Activated T-cell treated with anti-CD3 and anti-CD28 coated beads, Interleukin-2, amount 50 U/mL, for 24 hours (primary cell): ENCODE measurements at places on chromosomes 4 and X.

GRCh38 chrX:71128915-71129765, 10.7 kb downstream of the MED12 start:
- H3K27ac ChIP-seq, result peak overlapping the region; percentile 66
- H3K36me3 ChIP-seq, result peaks cover 75% of the 10 kb centered on the region
- H3K27me3 ChIP-seq, result peaks cover 32% of the 10 kb centered on the region
- H3K4me1 ChIP-seq, result peaks cover 10% of the 10 kb centered on the region

DNA sequence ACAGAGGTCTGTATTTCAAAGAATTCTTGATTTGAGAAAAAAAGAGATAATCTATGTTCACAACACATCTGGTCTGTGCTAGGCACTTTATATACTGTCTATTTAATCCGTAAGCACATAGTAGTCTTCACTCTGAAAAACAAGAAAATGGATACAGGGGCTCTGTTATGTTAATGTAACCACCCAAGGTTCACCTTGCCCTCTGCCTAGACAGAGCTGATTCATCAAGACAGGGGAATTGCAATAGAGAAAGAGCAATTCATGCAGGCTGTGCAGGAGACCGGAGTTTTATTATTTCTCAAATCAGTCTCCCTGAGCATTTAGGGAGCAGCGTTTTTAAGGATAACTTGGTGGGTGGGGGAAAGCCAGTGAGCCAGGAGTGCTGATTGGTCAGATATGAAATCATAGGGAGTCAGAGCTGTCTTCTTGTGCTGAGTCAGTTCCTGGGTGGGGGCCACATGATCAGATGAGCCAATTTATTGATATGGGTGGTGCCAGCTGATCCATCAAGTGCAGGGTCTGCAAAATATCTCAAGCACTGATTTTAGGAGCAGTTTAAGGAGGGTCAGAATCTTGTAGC, 92.9 kb upstream of the TNIP3 start:
- peaks cover 57% of the 10 kb centered on the region for H3K4me1 ChIP-seq
- H3K27me3 ChIP-seq, result no peaks in the 10 kb centered on the region
- peak overlapping the region; percentile 98 for H3K27ac ChIP-seq
- peak; percentile 34 for DNase-seq
- H3K4me3 ChIP-seq, result peak overlapping the region; percentile 61
- H3K36me3 ChIP-seq, result no peaks in the 10 kb centered on the region

DNA sequence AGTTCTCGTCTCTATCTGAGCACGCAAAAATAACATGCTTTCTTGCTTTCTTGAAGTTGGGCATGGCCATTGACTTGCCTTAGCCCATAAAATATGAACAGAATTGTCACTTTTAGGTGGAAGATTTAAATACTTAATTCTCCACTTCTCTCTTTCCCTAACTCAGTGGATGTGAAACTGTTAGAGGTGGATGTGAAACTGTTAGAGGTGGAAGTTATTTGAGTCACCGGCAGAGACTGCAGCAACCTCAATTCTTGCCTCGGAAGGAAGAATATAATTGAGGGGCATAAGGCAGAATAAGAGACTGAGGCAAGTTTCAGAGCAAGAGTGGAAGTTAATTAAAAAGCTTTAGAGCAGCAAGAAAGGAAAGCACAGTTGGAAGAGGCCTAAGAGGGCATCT, 2.8 kb upstream of the PARM1 start:
- no peak overlapping the region for H3K27ac ChIP-seq
- H3K36me3 ChIP-seq, result no peaks in the 10 kb centered on the region

DNA sequence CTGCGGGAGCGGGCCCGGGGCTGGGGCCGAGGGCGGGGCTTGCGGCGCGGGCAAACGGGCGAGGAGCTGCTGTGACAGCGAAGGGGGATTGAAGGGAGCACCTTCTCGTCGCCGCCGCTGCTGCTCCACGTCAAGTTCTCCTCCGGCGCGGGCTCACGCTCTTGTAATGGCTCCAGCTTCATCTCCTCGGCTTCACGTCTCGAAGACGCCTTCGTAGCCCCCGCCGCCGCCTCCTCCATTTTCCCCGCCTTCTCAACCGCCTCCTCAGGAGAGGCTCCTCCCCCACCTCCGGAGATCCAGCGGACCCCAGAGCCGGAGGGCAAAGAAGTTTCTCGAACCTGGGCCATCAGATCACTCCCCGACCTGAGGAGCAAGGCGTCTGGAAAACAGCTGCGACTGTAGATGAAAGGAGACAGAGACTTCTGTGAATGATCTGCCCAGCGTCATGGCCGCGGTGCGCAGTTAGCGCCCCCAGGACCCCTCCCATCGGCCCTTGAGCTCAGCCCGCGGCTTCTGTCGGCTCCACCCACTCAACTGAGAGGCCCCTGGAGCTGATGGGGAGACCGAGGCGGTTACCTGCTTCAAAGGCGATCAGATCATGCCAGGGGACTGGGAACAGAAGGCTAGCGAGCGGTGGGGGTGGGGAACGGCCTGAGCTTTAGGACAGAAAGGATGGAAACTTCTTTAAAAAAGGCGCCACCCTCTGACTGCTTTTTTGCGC, 895 bp downstream of the USP51 start:
- peak; percentile 77 for DNase-seq
- peak overlapping the region; percentile 86 for H3K4me3 ChIP-seq
- H3K27ac ChIP-seq, result peak overlapping the region; percentile 94
- peaks cover 24% of the 10 kb centered on the region for H3K27me3 ChIP-seq
- H3K4me1 ChIP-seq, result peaks cover 11% of the 10 kb centered on the region

DNA sequence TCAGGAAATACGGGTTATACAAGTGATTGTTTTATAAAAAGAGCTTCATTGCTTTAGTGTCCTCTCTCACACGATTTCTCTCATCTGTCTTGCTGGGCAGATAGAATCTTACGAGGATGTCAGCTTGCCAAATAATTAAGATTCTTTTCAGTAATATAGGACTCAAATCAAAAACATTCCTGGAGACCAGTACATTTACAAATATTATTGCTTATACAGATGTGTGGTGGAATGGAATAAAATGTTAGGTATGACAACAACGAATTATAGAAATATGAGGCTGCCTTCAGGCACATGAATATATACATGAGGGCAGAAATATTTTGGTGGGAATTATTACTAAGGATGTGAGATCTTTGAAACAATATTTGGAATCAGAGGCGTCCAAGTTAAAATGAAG, 88.9 kb downstream of the GC start:
- H3K36me3 ChIP-seq, result no peaks in the 10 kb centered on the region
- no peaks in the 10 kb centered on the region for H3K4me1 ChIP-seq
- no peak overlapping the region for H3K4me3 ChIP-seq
- no peak for DNase-seq
- peaks cover 24% of the 10 kb centered on the region for H3K27me3 ChIP-seq

GRCh38 chr4:37455301-37456131, 211.0 kb downstream of the NWD2 start:
- no peak overlapping the region for H3K4me3 ChIP-seq
- no peak for DNase-seq
- peaks cover 75% of the 10 kb centered on the region for H3K27me3 ChIP-seq

DNA sequence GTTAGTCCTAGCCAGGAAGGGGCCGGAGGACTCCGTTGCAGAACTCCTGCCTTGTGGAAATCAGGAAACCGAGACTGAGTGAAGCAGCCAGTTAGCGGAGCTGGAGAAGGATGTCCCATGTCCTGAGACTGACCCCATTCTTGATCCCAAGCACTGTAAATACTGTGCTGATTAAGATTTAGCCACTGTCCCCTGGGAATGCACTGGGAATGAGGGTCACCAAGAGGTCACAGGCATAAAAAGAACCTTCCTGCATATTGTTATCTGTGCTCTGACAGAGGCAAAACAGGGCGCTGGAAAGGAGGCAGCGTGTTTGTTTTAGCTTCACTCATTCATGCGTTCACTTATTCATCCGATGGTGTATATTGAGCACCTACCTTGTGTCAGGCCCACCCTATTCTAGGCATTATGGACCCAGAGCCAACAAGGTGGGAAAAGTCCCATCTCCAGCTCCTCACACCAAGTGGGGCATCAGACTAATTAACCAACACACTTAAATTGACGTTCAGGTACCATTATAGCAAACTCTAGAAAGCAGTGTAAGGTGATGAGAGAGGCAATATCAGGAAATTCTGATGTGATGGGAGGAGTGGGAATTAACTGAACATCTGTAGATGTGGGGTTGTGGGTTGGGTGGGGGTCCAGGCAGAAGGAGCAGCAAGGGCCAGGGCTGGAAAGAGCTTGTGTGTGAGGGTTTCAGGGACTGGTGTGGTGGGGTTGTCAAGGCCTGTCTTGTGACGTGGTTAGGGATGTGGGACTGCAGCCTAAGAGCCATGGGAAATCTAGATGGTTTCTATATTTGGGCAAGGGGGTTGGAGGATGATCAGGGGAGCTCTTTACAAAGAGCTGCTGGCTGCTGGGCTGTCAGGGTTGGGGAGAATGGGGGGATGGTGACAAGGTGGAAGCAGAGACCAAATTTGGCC, 10.6 kb upstream of the SLC2A9 start:
- H3K27ac ChIP-seq, result no peak overlapping the region
- no peak for DNase-seq
- H3K4me3 ChIP-seq, result no peak overlapping the region
- no peaks in the 10 kb centered on the region for H3K36me3 ChIP-seq
- peaks cover 10% of the 10 kb centered on the region for H3K4me1 ChIP-seq

GRCh38 chrX:74923942-74924448, 1.3 kb downstream of the NEXMIF start:
- peaks cover 64% of the 10 kb centered on the region for H3K27me3 ChIP-seq
- H3K4me1 ChIP-seq, result peaks cover 9% of the 10 kb centered on the region
- peak overlapping the region; percentile 71 for H3K27ac ChIP-seq
- DNase-seq, result peak; percentile 37
- peak overlapping the region; percentile 77 for H3K4me3 ChIP-seq
- no peaks in the 10 kb centered on the region for H3K36me3 ChIP-seq

DNA sequence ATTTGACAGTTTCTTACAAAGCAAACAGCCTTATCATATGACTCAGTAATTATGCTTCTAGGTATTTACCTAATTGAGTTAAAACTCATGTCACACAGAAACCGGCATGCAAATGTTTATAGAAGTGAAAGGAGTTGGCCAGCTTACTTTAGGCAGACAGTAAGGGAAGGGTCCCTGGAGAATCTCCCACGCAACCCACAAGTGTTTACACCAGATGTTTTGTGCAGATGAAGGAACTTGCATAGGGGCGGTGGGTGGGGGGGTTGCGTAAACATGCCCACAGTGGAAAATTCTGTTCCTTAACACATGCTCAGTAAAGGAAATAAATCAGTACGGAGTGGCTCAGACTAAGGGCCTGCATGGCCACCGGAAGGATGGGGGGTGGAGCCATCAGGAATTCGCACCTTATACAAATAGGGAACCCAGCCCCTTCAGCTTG, 330.5 kb upstream of the AADAT start:
- H3K27me3 ChIP-seq, result no peaks in the 10 kb centered on the region
- H3K4me3 ChIP-seq, result no peak overlapping the region
- H3K4me1 ChIP-seq, result no peaks in the 10 kb centered on the region
- no peak overlapping the region for H3K27ac ChIP-seq
- DNase-seq, result no peak

DNA sequence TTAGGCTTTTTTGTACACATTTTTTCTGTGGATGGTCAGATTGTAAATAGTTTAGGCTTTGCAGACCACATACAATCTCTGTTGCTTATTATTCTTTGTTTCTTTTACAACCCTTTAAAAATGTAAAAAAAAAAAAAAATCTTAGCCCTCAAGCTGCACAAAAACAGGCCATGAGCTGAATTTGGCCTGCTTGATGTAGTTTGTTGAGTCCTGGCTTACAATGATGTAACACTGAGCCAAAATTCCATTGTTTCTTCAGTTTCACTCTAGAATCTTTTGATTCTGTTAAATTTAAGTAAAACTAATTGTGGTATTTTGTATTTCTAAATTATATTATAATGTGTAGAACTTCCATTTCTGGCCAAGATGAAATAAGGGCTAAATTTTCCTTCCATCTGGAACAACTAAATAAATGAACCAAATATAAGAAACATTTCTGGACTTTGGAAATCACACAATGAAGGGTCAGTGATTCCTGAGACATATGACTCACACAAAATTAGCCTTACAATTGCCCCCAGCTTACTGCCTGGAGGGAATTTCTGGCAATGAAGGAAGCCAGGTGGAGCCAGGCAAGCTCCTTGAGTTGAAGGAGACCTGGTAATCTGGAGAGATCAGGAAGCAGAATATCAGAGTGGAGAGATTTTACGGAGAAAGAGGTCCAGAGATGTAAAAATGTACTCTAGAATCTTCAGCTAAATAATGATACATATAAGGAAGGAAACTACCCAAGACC, 29.8 kb downstream of the IQCM start:
- H3K27me3 ChIP-seq, result no peaks in the 10 kb centered on the region
- DNase-seq, result no peak
- H3K4me1 ChIP-seq, result no peaks in the 10 kb centered on the region

DNA sequence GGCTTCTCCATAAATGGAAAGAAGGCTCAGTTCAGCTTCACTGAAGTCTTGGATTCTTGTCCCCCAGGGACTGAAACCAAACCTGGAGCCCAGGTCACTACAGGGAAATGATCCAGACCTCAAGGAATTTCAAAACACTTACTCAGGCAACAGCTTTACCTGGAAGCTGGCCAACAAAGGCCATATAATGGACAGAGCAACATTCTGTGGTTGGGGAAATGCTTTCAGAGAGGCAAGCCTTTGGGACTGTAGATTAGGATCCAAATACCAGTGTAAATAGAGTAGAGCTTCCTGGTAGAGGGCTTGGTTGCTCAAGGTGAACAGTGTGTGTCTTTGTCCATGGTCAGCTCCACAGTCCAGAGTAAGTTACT, 57.0 kb upstream of the PROM1 start:
- peaks cover 2% of the 10 kb centered on the region for H3K36me3 ChIP-seq
- DNase-seq, result no peak
- H3K27ac ChIP-seq, result no peak overlapping the region
- H3K27me3 ChIP-seq, result peaks cover 30% of the 10 kb centered on the region

DNA sequence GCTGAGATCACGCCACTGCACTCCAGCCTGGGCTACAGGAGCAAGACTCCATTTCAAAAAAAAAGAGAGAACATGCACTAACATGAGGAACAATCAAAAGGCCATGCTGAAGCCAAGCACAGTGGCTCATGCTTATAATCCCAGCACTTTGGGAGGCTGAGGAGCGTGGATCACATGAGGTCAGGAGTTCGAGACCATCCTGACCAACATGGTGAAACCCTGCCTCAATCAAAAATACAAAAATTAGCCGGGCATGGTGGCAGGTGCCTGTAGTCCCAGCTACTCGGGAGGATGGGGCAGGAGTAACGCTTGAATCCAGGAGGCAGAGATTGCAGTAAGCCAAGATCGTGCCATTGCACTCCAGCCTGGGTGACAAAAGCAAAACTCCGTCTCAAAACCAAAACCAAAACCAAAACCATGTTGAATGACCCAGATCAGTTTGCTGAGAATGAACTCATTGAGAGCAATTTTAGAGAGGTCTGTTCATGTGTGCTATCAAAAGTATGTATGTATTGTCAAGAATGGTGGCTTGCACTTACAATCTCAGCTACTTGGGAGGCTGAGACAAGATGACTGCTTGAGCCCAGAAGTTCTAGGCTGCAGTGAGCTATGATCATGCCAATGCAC, 44.8 kb downstream of the PDS5A start:
- H3K27ac ChIP-seq, result peak overlapping the region; percentile 82
- no peak for DNase-seq
- peak overlapping the region; percentile 40 for H3K4me3 ChIP-seq

- peaks cover 76% of the 10 kb centered on the region for H3K27me3 ChIP-seq
- no peak overlapping the region for H3K27ac ChIP-seq
- H3K4me3 ChIP-seq, result no peak overlapping the region
- no peak for DNase-seq
These were observed 1.7 kb upstream of the PRRG1 start for GRCh38 chrX:37347420-37347819.

- H3K4me3 ChIP-seq, result no peak overlapping the region
- no peak for DNase-seq
- H3K27ac ChIP-seq, result no peak overlapping the region
- peaks cover 15% of the 10 kb centered on the region for H3K36me3 ChIP-seq
These were observed 178.7 kb downstream of the SH3KBP1 start for GRCh38 chrX:19708683-19709082.
